ENCODE measurements at places on chromosomes 6 and 20.

DNA sequence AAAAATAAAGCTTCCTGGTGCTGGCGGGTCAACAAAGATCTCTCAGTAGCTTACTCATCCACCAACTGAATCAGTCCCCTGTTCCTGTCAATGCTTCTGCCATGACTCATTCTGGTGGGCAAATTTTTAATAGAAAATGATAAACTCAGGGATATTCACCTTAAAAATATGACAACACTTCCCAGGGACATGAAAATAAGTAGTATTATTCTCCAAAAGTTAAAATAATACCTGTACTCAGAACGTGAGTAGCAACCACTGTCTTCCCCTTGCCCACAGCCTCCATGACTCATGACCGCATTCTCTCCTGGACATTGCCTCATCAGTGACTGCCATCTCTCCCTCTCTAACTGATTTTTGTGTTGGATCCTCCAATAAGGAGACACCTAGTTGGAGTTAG, 552.3 kb downstream of the KIF16B start:
- no peak for DNase-seq

GRCh38 chr6:11054722-11055121, 10.6 kb upstream of the ELOVL2 start:
- no peak for DNase-seq

- DNase-seq, result peak; percentile 37
Observed at GRCh38 chr20:36573798-36574365, 485 bp downstream of the TGIF2 start.

DNA sequence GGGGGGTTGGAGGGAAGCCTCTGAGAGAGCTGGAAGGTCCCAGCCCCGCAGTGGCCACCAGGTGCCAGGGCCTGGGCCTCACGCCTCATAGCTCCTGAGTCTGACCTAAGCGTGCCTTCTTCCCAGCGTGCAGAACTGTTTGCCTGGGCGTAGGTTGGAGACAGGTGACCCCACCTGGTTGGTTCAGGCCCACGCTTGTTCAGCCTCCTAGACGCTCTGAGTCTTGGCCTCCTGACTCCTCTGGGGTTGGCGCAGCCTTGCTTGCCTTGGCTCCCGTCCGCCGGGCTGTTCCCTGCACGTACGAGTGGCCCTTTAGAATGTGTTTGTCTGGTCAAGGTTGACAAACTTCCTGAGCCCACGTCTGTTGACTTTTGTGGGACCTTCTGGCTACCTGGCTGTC, 70.8 kb downstream of the EYA2 start:
- no peak for DNase-seq

DNA sequence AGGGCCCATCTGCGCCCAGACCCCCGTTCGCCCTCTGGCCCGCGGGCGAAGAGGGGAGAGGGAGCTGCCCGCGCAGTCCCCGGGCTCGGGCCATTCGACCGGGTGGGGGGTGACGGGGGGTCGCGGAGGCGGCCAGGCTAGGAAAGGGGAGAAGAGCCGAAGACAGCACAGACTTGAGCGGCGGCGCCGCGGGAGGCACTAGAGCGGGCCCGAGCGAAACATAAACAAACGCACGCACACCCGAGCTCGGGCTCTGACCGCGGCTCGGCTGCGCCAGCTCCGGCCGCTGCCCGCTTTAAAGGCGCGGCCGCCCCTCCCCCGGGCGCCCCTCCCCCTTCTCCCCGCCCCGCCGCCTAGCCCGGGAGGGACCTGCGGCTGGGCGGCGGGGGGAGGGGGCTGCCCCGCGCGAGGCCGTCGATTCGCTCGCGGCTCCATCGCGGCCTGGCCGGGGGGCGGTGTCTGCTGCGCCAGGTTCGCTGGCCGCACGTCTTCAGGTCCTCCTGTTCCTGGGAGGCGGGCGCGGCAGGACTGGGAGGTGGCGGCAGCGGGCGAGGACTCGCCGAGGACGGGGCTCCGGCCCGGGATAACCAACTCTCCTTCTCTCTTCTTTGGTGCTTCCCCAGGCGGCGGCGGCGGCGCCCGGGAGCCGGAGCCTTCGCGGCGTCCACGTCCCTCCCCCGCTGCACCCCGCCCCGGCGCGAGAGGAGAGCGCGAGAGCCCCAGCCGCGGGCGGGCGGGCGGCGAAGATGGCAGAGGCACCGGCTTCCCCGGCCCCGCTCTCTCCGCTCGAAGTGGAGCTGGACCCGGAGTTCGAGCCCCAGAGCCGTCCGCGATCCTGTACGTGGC, at the start of gene FOXO3:
TSS of gene FOXO3 (plus strand) at position 455 of the 846 bp plus-strand sequence. CDS start at position 747, 292 bp downstream.
- peak; percentile 86 for DNase-seq

- DNase-seq, result no peak
Observed at GRCh38 chr6:8859501-8859900, 424.2 kb upstream of the SLC35B3 start.

GRCh38 chr6:112690497-112691202, 343.5 kb downstream of the RFPL4B start:
- no peak for DNase-seq

DNA sequence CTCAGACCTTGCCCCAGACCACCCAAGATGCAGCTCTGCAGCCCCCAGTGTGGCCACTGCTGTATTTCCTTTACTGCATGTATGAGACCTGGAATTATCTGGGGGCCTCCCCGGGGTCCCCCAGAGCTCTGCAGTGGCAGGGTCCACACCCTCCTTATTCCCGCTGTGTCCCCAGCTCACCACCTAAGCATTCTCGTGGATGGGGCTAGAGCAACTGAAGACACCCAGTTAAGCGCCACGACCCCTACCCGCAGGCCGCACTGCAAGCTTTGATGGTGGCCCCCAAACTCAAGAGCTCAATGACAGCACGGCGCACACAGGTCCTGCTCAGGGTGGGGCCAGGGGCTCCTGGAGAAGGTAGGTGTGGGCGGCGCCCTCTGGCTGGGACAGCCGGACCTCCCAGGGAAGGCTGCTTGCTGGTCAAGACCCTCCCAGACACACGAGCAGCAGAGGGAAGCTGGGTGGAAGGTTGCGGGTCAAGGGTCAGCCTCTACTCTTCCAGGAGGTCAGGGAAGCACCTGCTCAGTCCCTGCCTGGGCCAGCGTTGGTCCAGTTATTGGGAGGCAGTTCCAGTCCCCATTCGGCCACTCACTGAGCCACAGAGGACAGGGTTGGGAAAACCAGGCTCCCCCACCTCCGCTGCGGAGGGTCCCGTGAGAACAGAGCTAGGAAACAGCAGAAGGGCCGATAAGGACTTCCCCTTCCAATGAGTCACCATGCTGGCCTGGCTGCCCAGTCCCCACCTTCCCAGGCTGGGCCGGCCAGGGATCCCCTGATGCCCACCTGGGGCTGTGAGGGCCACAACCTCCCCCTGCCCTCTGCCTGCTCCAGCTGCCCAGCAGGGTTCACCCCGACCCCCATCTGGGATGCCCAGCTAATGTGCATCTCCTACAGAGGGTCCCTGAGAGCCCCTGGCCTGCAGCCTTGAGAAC, 2.9 kb downstream of the LAMA5 start:
- DNase-seq, result no peak

GRCh38 chr6:160106701-160107100, 14.9 kb upstream of the SLC22A1 start:
- DNase-seq, result no peak

DNA sequence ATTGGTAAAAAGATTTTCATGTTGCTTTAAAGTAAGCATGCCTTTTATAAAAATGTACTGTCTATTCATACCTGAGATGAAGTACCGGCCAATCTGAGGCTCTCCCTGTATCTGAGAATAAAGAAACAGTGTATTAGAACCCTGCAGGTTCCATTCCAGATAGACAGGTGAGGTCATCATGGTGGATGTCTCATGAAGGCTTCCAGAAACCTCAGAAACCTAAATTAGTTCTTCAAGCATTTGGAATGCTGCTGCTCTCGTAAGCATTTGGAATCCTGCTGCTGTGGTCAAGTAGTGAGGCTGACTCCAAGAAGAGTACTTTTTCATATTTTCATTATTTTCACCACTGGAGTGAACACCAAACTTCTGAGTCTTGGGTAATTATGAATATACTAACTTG, 642.3 kb downstream of the MAFB start:
- no peak for DNase-seq

GRCh38 chr20:35602851-35603495, 12.7 kb upstream of the SPAG4 start:
- no peak for DNase-seq

DNA sequence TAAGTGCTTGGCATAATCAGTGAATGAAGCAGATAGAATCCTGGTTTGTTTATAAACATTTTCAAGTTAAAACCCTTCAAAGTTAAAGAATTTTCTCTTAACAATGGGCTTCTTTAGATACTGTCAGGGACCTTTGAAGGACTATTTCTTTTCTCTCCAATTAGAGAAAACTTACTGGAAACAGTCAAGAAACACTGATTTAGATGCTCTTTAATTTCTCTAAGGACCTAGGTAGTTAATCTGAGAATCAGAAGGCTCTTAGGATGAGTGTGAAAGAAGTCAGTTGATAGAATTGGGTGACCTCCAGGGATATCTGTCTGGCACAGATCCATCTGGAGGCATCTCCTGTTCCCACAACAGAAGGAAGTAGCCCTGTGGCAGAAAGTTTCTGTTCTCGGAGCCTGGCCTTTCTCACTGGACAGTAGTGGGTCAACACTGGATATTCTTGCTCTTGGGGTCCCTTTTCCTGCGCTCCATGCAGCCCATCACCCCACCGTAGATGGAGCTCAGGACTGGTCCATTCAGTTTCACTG, 22.5 kb downstream of the KIAA0408 start:
- no peak for DNase-seq

- DNase-seq, result no peak
Observed at GRCh38 chr6:22476811-22477390, 92.5 kb upstream of the HDGFL1 start.

- no peak for DNase-seq
Observed at GRCh38 chr6:168313431-168314011, 6.1 kb downstream of the DACT2 start.

DNA sequence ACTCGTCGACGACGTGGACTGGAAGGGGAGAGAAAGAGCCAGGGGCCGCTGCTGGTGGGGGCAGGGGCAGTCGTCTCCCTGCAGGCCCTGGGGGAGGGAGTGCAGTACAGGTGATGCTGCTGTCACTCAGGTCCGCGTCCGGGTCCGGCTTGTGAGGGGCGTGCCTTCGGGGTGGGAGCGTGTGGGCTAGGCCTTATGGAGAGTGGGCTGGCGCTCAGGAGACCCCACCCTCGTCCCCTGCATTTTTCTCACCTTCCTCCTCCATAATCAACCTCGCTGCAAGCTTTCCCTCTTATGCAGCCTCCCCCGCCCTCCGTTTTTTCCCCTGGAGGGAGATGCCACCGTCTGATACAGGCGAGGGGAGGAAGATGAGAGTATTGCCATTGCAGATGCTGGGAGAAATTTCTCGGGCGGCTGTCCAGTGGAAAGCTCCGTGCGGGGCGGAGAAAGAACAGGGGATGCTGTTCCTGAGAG, 632 bp downstream of the PCMT1 start:
- peak; percentile 53 for DNase-seq

- no peak for DNase-seq
Observed at GRCh38 chr20:59299945-59300332, 472 bp upstream of the EDN3 start.
